ENCODE measurements at places on chromosomes 2 and 18. TPM values are rescaled to one million over a fixed set of nuclear protein-coding genes. Genes with fewer than 3 reads are reported as not detected.
A peak's percentile ranks its signal among the peaks of the same experiment; 100 is the strongest.

- DNase-seq, result no peak
Measured at GRCh38 chr2:9086465-9086864, 83.0 kb upstream of the MBOAT2 start.

DNA sequence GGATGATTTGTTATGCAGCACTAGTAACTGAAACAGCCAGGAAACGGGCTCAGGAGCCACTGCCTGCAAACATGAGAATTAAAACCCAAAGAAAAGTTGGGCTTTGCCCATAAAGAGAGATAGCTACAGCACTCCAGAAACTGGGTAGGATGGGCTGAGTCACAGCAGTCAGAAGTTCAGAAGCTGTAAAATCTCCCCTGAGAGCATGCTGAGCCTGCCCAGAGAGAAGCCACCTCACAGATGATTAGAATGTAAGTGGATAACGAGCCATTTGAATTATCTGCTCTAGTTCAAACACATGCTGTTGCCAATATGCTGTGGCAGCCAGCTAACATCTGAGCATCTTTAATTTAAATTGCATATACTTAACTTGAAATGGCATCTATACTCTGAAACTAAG lies 388.1 kb upstream of the ACVR2A start:
- no peak for DNase-seq

GRCh38 chr2:107931412-107931811 lies 54.9 kb upstream of the SLC5A7 start:
- DNase-seq, result no peak

GRCh38 chr2:62330959-62331358 lies 135.0 kb downstream of the B3GNT2 start:
- DNase-seq, result no peak

GRCh38 chr2:28637066-28638047 lies 114.3 kb upstream of the PPP1CB start:
- DNase-seq, result no peak

DNA sequence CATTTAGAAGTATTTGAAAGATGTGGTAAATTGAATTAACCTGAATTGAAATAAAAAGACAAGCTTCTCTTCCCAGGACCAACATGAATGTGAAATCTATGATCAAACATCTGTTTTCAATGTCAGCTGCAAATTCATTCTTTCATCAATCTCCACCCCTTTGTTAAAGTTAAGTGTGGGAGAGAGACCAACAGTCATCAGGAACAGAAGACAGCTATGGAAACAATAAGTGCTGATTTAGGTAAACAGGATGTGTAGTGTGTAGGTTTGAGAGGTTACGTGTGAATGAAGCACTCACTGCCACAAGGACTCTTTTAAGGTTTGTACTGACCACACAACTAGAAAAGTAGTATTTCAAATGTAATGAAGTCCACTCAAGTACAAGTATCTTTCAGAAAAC lies 1659.8 kb upstream of the CELF4 start:
- DNase-seq, result no peak

DNA sequence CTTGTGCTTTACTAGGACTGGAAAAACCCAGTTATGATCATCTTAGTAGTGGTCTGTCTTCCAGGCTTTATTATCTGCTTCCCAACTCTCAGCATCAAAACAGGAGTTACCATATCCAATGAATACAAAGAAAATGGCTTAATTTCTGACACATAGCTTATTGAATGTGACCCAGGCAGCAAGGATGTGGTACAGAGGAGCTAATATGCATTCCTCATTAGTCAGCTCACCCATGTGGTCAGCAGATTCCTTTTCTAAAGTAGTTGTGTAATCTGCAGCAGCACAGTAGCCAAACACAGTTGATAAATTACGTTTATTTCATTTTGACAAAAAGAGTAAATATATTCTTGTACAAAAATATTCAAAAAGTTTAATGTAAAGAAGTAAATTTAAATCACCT lies 43.6 kb downstream of the TSPYL6 start:
- peak; percentile 88 for DNase-seq

DNA sequence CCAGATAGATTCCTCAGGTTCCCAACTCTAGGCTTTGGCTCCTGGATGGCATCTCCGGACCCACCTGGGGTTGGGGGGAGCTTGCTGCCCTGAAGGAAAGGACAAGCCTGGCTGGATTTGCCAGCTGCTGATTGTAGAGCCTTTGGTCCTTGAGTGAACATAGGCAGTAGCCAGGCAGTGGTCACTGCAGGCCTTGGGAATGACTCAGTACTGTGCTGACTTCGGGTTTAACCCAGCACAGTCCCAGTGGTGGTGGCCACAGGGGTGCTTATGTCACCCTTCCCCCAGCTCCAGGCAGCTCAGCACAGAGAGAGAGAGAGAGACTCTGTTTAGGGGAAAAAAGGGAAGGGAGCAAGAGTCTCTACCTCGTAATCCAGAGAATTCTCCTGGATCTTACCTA lies 27.7 kb upstream of the ACTR2 start:
- DNase-seq, result no peak

- no peak for DNase-seq
Measured at GRCh38 chr2:28318023-28318422, 74.6 kb upstream of the FOSL2 start.

DNA sequence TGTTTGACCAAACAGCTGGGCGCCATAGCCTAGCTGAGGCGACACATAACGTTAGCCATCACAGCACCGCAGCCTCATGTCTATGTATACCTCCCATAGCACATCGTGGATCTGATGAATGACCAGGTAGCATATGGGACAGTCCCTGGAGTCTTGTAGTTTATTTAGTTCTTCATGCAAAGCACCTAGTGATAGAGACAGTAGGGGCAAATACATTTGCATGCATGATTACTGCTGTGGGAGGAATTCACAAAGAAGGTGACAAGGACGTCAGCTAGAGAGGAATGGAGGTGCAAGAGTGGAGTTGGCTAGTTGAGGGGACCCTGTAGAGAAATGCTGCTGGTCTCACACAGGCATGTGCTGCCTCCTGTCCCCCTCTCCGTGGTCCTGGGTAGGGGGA lies 478.9 kb upstream of the HS6ST1 start:
- no peak for DNase-seq

DNA sequence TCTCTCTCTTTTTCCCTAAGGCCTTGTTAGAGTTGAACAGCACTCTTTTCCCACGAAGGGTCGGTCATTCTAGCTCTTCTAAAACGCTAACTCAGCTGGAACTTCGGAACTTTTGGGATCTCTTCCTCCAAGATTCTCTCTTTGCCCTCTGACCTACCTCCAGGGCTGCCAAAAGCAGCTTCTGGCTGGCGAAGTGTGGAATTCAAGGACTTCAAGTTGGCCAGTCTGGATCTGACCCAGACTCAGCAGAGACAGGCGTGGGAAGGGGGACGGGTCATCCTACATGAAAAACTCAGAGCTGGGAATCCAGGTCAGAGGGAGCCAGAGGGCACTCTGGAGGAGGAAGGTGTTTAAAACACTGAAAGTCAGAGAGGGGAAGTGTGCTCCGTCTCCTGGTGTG lies 305.5 kb upstream of the HDAC4 start:
- DNase-seq, result no peak

GRCh38 chr2:130836501-130837174 lies at the start of gene ARHGEF4:
ARHGEF4 (plus strand) TSS chr2:130836914; CDS start chr2:130836954, 40 bp downstream.
- no peak for DNase-seq

Gene C18orf63
- total RNA-seq, result not detected

Gene ACOXL
- total RNA-seq, result 0.58 TPM

Gene NEMP2
- total RNA-seq, result 6.8 TPM
